Ascending aorta (tissue), 2 donors: ENCODE measurements at places on chromosomes 2 and 18. TPM values are rescaled to one million over a fixed set of nuclear protein-coding genes. Genes with fewer than 3 reads are reported as not detected.

DNA sequence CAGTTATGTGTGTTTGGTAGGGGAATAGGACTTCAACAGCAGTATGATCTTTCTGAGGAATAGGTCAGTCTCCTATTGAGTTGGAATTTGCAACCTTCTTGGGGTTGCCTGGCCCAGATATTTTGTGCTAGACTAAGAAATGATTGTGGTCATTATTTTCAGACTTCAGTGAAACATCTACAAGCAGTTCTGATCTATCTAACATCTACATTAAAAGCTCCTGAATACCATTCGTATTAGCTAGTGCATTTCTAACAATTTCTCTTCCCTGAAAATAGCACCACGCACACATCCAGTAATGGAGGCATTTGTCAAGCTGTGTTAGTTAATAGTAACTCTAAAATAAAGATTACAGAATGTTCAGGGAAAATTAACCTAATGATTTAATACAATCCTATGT, 179.3 kb downstream of the FIGN start:
- no peak for DNase-seq

Gene CCDC150
- 7.1 TPM for total RNA-seq

DNA sequence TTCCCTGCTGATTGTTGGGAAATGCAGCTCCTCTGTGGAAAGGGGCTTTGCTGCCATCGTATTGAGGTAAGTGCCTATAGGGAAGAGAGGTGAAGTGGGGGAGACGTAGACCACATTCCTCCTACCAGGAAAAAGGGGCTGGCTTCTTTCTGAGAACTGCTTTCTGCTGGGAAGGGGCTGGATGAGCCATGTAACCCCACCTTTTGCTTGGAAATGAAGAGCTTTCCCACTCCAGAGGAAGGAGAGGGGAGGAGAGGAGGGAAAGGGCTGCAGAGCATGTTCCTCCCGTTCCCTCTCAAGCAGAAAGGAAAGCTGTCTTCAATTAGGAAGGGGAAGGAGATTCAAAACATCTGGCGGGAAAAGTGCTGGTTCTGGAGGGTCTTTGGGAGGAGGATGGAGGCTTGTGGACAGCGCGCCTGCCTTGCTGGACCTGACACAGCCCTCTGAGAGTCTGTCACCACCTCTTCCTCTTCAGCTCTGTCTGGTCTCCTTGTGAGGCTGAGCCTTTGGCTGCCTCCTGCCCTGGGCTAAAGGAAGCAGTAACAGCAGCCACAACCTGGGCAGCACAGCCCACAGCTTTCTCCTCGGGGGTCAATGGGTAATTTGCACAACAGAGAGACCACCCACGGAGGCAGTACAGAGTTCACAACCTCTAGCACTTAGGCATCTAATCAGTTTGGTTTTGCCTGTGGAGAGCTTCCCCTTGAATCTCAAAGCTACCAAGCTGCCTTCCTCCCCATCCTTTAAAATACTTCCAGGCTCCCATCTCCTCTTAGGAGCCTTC, 410.0 kb upstream of the TNP1 start:
- no peak for DNase-seq

DNA sequence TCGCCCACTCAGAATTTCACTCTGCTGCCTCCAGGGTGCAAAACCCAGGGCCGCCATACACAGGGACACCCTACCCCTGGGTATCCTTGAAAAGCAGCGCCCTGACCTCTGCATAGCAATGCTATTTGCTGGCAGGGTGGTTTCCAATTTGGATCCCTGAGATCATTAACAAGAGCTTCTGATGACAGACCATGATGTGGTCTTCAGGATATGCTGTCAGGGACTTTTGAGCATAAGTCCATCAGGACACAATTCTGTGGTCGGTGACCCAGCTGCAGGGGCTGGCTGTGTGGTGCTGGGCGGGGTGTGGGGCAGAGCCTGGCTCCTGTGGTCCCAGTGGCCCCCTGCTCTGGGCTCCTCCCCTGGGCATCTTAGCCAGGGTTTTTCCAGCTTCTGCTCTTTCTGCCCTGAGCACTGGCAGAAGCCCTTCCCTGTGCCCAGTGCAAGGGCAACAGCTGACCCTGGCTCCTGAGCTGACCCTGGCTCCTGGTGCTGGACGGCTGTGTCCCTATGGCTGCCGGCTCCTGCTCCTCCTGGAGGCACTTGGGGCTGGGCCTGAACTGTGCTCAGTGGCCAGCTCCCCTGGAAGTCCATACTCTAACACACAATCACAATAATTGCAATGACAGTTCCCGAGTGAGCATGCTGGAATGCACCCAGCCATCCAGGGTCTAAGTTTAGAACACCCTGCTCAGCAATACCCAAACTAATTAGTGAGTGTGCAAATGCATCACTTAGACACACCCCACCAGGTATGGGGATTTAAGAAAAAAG, 271.5 kb downstream of the HDAC4 start:
- no peak for DNase-seq

DNA sequence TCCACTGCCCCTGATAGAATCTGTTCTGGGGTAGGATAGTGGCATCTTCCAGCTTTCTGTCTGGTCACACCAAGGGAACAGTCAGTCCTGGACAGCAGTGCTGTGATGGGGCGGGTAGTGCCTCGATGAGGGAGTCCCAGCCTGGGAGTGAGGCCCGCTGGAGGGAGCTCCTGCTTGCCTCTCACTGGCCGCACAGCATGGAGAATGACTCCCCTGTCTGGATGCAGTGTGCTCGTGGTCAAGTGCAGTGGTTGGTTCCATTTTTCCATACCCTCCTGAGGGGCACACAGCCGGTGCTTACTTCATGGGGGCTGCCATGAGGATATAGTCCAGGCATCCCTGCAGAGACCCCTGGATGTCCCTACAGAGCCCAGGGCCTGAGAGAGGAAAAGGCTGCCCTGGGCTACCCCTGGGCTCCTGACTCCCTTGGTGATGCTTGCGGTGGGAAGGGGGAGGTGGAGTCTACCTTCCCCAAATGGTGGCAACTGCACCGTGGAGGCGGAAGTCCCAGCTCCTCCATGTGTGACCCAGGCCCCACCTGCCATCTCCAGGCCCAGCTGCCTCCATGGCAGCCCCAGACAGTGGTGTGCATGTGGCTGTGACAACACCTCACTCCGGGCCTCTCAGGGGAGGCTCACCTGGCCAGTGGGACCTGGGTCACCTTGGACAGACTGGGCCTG, 212.5 kb downstream of the GLI2 start:
- no peak for DNase-seq

Gene SERPINB3
- 0.21 TPM for total RNA-seq
